ENCODE measurements at places on chromosomes 13 and 19.

GRCh38 chr13:109719962-109720646, 66.3 kb downstream of the IRS2 start:
- H3K4me1 ChIP-seq, result no peaks in the 10 kb centered on the region
- no peaks in the 10 kb centered on the region for H3K36me3 ChIP-seq
- H3K27ac ChIP-seq, result no peak overlapping the region
- DNase-seq, result no peak
- peaks cover 5% of the 10 kb centered on the region for H3K27me3 ChIP-seq

DNA sequence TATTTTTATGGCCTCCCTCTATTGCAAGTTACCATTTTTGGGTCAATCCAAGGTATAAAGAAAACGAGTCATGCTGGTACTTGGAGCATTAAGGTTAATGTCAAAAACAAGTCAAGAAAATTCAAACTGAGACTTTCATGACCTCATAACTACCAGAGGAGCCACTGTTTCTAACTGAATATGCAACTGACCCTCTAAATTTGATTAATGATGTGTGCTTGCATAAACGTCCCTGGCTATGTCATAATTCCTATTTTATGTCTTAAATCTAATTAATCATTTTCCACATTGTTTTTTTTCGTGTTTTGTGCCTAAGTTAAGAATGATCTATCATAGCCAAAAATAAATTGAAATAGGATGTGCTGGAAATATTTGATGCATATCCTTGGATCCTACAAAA, 396.7 kb upstream of the GPC6 start:
- H3K27me3 ChIP-seq, result no peaks in the 10 kb centered on the region
- no peaks in the 10 kb centered on the region for H3K36me3 ChIP-seq
- H3K27ac ChIP-seq, result no peak overlapping the region
- no peaks in the 10 kb centered on the region for H3K4me1 ChIP-seq
- DNase-seq, result no peak

- DNase-seq, result no peak
- H3K4me3 ChIP-seq, result no peak overlapping the region
- peaks cover 5% of the 10 kb centered on the region for H3K36me3 ChIP-seq
- no peaks in the 10 kb centered on the region for H3K4me1 ChIP-seq
- no peak overlapping the region for H3K27ac ChIP-seq
These were observed 1.3 kb upstream of the CEACAM20 start for GRCh38 chr19:44530777-44531176.

- H3K36me3 ChIP-seq, result no peaks in the 10 kb centered on the region
- no peaks in the 10 kb centered on the region for H3K27me3 ChIP-seq
- no peaks in the 10 kb centered on the region for H3K4me1 ChIP-seq
- no peak overlapping the region for H3K4me3 ChIP-seq
- no peak overlapping the region for H3K27ac ChIP-seq
- no peak for DNase-seq
These were observed 2180.2 kb upstream of the PCDH20 start for GRCh38 chr13:63595811-63596210.

GRCh38 chr13:107531816-107532215, 683.5 kb downstream of the LIG4 start:
- no peaks in the 10 kb centered on the region for H3K4me1 ChIP-seq
- H3K27ac ChIP-seq, result no peak overlapping the region
- H3K4me3 ChIP-seq, result no peak overlapping the region

GRCh38 chr13:50006426-50007135, 8.7 kb upstream of the KCNRG start:
- peak overlapping the region; percentile 90 for H3K27ac ChIP-seq
- H3K27me3 ChIP-seq, result no peaks in the 10 kb centered on the region
- no peak for DNase-seq

DNA sequence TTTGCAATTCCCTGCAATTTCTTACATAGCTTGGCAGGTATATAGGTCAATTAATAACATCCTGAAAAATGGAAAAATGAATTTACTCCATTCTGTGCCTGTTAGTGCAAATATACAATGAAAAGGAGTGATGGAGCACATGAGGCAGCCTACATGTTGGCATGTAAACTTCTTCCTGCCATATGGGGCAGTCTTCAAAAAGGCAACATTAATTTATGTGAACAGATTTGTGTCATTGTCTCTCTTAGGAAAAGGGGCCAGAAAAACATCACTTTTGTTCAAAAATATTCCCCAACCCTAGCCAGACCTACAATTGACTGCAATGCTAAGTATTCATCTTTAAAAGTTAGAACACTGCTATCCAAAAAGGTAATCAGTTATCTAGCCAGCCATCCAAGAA, 332.2 kb downstream of the TBC1D4 start:
- H3K4me1 ChIP-seq, result no peaks in the 10 kb centered on the region
- H3K36me3 ChIP-seq, result no peaks in the 10 kb centered on the region
- H3K27ac ChIP-seq, result no peak overlapping the region
- H3K4me3 ChIP-seq, result no peak overlapping the region
- H3K27me3 ChIP-seq, result no peaks in the 10 kb centered on the region

DNA sequence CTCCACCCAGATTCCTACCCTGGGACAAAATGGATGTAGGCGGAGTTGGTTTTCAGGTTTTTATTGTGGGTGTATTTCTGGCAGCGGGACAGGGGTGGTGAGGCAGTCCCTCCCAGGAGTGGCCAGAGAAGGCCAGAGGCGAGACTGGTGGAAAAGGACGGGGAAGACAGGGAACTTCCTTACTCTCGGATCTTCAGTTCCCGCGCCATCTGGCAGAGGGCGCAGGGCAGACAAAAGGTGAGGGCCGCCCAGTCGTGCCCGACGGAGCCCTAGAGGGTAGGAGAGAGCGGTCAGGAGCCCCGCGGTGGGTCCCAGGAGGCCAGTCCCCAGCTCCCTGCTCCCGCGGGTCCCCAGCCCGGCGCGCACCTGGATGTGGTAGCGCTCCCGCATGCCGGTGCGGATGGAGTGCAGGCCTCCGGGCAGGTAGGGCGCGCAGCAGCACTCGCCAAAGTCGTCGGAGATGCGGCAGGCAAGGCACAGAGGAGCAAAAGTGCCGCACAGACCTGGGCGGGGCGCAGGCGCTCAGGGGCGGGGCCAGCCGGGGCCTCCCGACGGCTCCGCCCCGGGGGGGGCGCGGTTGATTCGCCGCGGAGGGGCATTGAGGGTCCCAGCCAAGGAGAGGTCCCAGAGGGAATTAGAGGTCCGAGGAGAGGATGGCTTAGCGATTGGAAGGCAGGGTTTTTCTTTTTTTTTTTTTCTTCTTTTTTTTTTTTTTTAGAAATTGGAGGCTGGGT, 3.0 kb downstream of the CNFN start:
- H3K4me3 ChIP-seq, result peak overlapping the region; percentile 92
- peaks cover 50% of the 10 kb centered on the region for H3K27me3 ChIP-seq
- peak; percentile 82 for DNase-seq
- peaks cover 6% of the 10 kb centered on the region for H3K36me3 ChIP-seq
- peaks cover 6% of the 10 kb centered on the region for H3K4me1 ChIP-seq

- H3K27me3 ChIP-seq, result peaks cover 5% of the 10 kb centered on the region
- H3K4me3 ChIP-seq, result peak overlapping the region; percentile 85
- H3K27ac ChIP-seq, result peak overlapping the region; percentile 35
- DNase-seq, result peak; percentile 19
- no peaks in the 10 kb centered on the region for H3K36me3 ChIP-seq
These were observed 1.8 kb downstream of the ZNF114 start for GRCh38 chr19:48271531-48272151.

DNA sequence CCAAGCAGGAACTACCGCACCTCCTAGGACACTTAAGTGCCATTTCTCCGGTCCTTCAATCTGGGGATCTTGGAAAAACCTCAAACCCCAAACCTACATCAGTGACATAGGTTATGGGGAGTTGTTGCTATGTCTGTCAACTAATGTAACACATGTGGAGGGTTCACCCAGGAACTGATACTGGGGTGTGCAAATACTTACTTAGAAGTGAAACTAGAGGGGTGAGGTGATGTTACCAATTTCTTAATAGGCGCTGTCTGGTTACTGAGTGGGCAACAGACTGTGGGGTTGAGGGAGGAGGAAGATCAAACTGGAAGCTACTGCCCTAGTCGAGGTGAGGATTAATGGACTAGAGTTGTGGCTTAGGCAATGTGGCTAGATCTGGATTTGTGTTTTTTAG, 1.9 kb downstream of the ZNF586 start:
- peaks cover 51% of the 10 kb centered on the region for H3K4me1 ChIP-seq
- no peak overlapping the region for H3K27ac ChIP-seq
- peak overlapping the region; percentile 68 for H3K4me3 ChIP-seq
- peak; percentile 20 for DNase-seq
- peaks cover 13% of the 10 kb centered on the region for H3K36me3 ChIP-seq

DNA sequence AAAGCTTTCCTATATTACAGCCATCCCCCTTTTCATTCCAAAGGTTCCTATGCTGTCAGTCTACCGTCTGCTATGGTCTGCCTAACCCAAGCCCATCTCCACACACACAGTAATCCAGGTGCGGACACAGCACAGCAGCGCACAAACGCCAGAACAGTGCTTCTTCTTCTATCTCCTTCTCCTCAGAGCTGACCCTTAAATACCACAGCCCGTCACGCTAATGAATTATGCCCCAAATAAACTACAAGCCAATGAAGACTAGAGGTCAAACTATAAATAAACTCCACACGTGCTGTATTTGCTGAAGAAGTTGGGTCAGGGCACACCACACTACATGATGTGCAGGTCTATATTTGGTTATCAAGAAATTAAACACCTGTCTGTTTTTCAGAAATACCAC, 71.8 kb downstream of the TBC1D4 start:
- DNase-seq, result no peak
- no peaks in the 10 kb centered on the region for H3K4me1 ChIP-seq
- H3K36me3 ChIP-seq, result no peaks in the 10 kb centered on the region
- no peak overlapping the region for H3K4me3 ChIP-seq
- no peak overlapping the region for H3K27ac ChIP-seq
- no peaks in the 10 kb centered on the region for H3K27me3 ChIP-seq

GRCh38 chr13:59303433-59303832, 860.3 kb downstream of the DIAPH3 start:
- no peak overlapping the region for H3K4me3 ChIP-seq
- H3K27ac ChIP-seq, result no peak overlapping the region
- no peak for DNase-seq
- H3K4me1 ChIP-seq, result no peaks in the 10 kb centered on the region
- no peaks in the 10 kb centered on the region for H3K36me3 ChIP-seq

- no peaks in the 10 kb centered on the region for H3K4me1 ChIP-seq
- no peak for DNase-seq
- H3K4me3 ChIP-seq, result no peak overlapping the region
These were observed 503.0 kb downstream of the DCT start for GRCh38 chr13:93976528-93976927.

GRCh38 chr19:35279985-35280821, 2.1 kb upstream of the HAMP start:
- peaks cover 41% of the 10 kb centered on the region for H3K4me1 ChIP-seq
- H3K4me3 ChIP-seq, result peak overlapping the region; percentile 66
- no peaks in the 10 kb centered on the region for H3K27me3 ChIP-seq
- DNase-seq, result peak; percentile 33
- H3K36me3 ChIP-seq, result no peaks in the 10 kb centered on the region

- peaks cover 86% of the 10 kb centered on the region for H3K4me1 ChIP-seq
- peak overlapping the region; percentile 90 for H3K27ac ChIP-seq
- DNase-seq, result peak; percentile 61
- H3K36me3 ChIP-seq, result no peaks in the 10 kb centered on the region
- H3K27me3 ChIP-seq, result peaks cover 10% of the 10 kb centered on the region
These were observed 7.9 kb upstream of the PDE4A start for GRCh38 chr19:10412257-10412977.

DNA sequence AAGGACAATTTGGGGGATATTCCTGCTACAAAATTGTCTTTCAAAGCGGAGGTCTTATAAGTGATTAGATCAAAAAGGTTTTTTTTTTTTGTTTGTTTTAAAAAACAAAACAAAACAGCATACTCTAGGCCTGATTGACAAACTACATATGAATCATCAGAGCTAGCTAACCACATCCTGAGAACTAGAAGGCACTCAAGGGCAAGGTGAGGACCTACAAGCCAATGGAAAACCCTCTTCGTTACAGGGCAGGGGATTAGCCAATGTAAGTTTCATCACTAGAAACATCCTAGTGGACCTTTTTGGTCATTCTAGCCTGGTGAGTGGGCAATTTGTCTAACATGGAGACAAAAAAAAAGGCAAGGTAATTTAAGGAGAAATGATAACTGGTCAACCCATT, 428.6 kb downstream of the RFC3 start:
- H3K27me3 ChIP-seq, result no peaks in the 10 kb centered on the region
- no peak overlapping the region for H3K4me3 ChIP-seq
- no peak overlapping the region for H3K27ac ChIP-seq
- no peaks in the 10 kb centered on the region for H3K4me1 ChIP-seq
- no peaks in the 10 kb centered on the region for H3K36me3 ChIP-seq
- no peak for DNase-seq

DNA sequence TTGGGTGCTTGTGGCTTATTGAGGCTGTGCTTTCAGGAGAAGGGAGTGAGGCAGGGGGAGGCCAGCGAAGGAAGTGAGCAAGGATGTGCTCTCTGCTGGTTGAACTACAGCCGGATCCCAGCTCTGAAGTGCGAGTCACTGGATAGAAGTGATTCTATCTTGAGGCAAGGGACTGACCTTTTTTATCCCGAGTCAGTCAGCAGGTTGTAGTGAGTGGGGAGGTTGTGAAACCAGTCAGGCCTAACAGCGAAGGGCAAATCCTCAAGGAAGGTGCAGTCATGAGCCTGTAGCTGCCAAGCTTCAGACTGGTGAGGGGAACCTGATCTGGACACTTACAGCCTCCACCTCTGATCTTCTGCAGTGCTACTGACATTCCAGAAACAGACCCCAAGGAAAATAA, 18.6 kb downstream of the SCEL start:
- peaks cover 4% of the 10 kb centered on the region for H3K27me3 ChIP-seq
- no peaks in the 10 kb centered on the region for H3K36me3 ChIP-seq
- no peak for DNase-seq
- no peak overlapping the region for H3K27ac ChIP-seq
- peaks cover 12% of the 10 kb centered on the region for H3K4me1 ChIP-seq
- H3K4me3 ChIP-seq, result no peak overlapping the region

DNA sequence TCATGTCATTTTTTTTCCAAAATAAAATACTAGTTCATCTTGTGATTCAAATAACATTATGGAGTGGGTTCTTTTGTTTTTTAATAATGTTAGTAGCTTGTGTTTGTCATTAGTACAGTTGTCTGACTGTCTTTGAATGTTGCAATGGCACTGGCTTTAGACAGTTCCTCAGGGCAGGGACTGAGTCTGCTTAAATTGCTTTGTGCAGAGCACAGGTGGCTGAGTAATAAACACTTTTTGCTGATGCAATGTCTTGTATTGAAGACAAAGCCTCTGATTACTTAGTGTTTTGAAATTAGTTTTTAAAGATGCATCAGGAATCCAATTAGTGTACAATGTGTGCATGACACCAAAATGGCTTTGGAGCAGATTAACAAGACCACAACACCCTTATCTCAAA, 88.7 kb upstream of the PCDH9 start:
- no peaks in the 10 kb centered on the region for H3K36me3 ChIP-seq
- H3K4me3 ChIP-seq, result no peak overlapping the region
- no peaks in the 10 kb centered on the region for H3K4me1 ChIP-seq
- DNase-seq, result no peak

- peak; percentile 65 for DNase-seq
- H3K4me3 ChIP-seq, result peak overlapping the region; percentile 23
- no peaks in the 10 kb centered on the region for H3K36me3 ChIP-seq
- no peak overlapping the region for H3K27ac ChIP-seq
These were observed 6.1 kb downstream of the FOSB start for GRCh38 chr19:45473682-45474605.

- H3K36me3 ChIP-seq, result peaks cover 11% of the 10 kb centered on the region
- no peak for DNase-seq
- peak overlapping the region; percentile 56 for H3K27ac ChIP-seq
- no peaks in the 10 kb centered on the region for H3K4me1 ChIP-seq
- no peak overlapping the region for H3K4me3 ChIP-seq
These were observed 50.9 kb downstream of the PEPD start for GRCh38 chr19:33470686-33471085.

GRCh38 chr13:36166046-36166445, 34.9 kb upstream of the DCLK1 start:
- H3K36me3 ChIP-seq, result no peaks in the 10 kb centered on the region
- H3K27ac ChIP-seq, result no peak overlapping the region
- no peak overlapping the region for H3K4me3 ChIP-seq
- no peaks in the 10 kb centered on the region for H3K4me1 ChIP-seq
- no peak for DNase-seq
